NCI-H2107 (cell line): ENCODE measurements at places on chromosomes 4 and X.

DNA sequence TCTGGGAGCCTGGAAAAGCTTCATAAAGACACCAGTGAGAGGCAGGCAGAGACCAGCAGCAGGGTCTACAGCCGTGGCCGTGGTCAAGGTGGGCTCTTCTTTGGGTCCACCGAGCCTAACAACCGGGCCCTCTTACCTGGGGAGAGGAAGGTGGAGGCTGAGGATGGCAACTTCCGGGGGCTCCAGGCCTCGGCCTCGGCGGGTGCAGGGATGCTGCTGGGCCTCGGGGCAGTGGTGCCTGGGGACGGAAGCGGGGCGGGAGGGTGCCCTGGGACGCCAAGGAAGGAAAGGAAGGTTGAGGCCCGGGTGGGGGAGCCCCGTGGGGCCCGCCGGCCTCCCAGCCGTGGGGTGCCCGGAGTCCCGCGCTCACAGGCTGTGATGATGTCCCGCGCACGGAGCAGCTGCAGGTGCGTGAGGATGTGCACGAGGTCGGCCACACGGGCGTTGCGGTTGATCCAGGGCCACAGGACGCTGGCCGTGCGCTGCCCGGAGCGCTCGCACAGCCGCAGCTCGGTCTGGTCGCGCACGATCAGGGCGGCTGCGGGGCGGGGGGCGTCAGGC lies 561 bp downstream of the IRAK1 start:
- DNase-seq, result no peak

DNA sequence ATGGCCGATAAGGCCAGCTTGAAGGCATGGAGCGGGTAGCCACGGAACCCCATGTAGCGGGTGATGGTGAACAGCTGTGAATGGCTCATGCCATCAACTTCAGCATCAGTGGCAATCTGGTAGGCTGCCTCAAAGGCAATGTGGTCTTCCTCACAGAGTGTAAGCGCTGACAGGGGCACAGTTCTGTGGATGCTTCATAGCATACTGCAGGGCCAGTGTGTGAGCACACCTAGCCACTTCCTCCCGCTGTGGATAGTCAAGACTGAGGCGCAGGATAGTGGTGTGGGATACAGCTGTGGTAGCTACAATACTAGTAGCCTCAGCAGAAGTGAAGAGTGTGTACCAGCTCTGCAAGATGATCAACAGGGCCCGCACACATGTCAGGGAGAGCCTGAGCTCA lies 40.5 kb downstream of the C4orf33 start:
- DNase-seq, result no peak

DNA sequence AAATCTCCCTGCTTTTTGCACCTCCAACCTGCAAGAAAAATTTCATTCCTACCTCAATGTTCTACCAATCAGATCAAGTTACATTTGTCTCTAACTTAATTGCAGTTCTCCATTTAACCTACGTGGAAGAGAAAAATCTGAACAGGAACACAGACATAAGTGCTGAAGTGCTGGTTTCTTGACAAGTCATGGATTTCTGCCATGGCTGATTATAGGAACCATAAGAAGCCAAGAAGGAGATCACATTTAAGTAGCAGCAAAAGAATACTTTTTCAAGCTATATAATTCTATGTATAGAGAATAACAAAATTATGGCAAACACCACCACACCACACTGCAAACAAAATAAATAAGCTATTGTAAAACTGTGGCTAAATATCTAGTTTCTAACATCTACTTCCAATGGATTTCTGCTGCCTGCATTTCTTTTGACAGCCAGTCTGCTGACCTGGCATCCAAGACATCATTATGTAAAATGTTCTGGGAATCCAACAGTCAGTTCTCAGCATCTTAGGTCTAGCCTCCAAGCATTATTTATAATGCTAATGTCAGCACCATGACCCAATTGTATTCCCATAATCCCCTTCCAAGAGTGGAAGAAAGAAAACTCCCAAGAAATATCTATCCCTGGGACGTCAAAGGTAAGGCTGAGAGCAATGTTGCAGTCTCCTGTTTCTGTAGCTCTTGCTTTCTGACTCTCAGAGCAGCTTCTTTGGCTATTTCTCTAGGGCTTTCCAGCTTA lies 50.8 kb upstream of the GAB1 start:
- DNase-seq, result no peak

DNA sequence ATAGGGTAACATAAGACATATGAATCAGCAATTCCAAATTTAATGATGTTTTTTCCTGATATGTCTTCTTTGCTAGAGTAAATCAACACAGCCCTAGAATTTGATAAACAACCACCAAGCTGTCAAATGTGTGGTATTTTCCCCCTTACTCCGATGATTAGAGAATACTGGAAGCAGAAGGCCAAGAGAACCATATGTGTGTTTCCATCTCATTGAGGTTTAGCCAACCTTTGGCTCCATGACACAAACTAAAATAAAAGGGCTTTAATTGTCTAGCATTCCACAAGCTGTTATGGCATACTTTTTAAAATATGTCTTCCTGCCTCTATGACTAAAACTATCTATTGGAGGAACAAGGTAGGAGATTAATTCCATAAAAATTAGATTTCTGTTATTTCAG lies 1222.4 kb upstream of the AGA start:
- DNase-seq, result no peak
